ENCODE measurements at places on chromosomes 1 and 21.

GRCh38 chr21:45264912-45265515 lies 22.7 kb downstream of the POFUT2 start:
- no peak for DNase-seq

GRCh38 chr21:31675318-31675717 lies 15.8 kb downstream of the SOD1 start:
- DNase-seq: no peak

GRCh38 chr1:22383526-22384294 lies 67.9 kb upstream of the ZBTB40 start:
- DNase-seq: no peak

DNA sequence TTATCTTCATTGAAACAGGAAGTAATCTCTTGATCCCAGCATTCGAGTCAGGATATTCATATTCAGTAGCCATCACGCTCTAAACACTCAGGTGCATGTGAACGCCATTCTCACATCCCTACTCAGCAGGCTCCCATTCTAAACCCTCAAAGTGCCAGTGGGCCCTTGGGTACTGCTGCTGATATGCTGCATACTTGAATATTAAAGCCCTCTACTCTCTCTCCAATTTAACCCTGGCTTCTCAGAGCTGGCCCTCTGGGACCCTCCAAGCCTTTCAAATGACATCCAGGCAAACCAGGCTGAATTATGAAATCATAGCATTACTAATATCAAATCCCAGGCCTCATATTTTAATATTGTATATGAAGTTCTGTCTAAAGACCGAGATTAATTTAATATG lies 468.2 kb downstream of the NUF2 start:
- DNase-seq: no peak

DNA sequence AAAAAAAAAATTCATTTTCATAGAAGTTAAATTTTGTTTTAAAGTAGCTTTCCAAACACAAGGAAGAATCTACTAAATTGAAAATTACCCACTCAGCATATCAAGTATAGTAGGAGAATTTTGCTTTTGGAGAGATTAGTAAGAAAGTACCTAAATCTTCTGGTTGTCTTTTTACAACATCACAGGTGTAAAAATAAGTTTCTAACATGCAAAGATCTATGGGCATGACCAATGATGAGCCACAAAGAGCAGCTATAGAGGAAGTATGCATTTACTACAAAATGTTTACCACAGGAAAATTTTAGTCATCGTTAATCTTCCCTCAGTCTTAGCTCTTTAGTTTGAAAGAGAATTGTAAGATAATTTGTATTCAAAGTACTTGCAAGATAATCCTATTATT lies 28.1 kb downstream of the ANGPTL3 start:
- no peak for DNase-seq

GRCh38 chr1:28118640-28119307 lies 30.4 kb upstream of the EYA3 start:
- no peak for DNase-seq

GRCh38 chr1:167635156-167635648 lies 5.2 kb downstream of the RCSD1 start:
- no peak for DNase-seq

- DNase-seq: no peak
Observed at GRCh38 chr21:42037943-42038342, 27.8 kb upstream of the ZBTB21 start.

DNA sequence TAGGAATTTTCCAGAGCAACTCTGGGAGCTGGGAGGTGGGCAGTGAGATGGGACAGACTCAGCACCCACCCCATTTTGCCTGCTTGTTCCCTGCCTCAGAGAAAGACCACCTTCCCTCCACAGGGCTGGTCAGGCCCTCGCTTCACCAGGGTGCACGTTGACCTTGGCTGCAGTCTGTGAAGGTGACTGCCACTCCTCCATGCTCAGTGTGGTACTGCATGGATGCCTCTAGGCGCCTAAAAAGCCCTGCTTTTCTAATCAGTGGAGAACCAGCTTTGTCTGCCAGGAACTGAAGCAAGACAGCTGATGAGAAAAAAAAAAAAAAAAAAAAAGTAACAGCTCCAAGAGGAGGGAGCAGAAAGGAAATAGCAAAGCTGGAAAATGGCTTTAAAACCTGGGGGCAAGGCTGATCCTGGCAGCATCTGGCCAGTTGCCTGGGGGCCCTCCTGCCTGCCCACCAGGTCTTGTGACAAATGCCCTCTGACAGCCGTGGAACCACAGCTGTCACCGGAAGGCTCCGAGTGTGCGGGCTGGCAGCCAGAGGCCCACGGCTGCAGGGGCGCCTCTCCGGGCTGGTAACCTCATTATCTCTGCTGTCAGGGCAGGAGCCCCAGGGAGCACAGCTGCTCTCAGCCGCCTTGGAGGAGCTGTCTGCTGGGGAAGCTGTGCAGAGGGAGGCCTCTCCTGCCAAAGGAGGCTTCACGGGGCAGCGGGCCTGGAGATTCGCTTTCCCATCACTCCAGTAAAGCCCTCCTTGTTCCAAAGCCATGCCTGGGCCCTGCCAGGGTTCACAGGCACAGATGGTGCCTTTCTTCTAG lies 13.7 kb downstream of the KIAA1614 start:
- DNase-seq: no peak

GRCh38 chr1:208569181-208569580 lies 325.0 kb upstream of the PLXNA2 start:
- DNase-seq: no peak

DNA sequence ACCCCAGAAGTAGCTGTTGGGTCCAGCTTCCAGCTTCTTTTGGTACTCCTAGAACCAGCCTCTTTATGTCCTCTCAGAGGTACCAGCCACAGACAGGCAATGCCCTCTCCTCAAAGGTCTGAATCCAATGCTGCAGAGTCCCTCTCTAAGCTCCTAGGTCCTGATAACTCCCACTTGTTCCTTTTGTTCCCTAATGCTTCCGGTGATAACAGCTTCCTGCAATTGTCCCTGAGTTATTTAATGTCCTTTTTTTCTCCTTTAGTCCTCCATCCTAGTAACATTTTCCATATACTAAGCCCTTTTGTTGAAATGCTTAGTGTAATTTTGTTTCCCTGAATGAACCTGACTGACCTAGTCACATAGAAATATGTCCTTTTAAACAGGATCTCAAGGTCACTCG lies 201.7 kb upstream of the BEND5 start:
- no peak for DNase-seq

- DNase-seq: peak; percentile 20
Observed at GRCh38 chr1:30612536-30613065, 110.8 kb downstream of the MATN1 start.

- DNase-seq: no peak
Observed at GRCh38 chr1:41671116-41671755, 186.8 kb upstream of the EDN2 start.
